Left renal pelvis (tissue), 4 donors: ENCODE measurements at places on chromosomes 6 and 20. TPM values are rescaled to one million over a fixed set of nuclear protein-coding genes. Genes with fewer than 3 reads are reported as not detected.

- DNase-seq, result no peak
Measured at GRCh38 chr6:15132167-15132566, 113.7 kb upstream of the JARID2 start.

The ZSCAN16 gene
- polyA plus RNA-seq, result 10.6 TPM

GRCh38 chr6:113208726-113209125 is 648.4 kb upstream of the MARCKS start:
- no peak for DNase-seq

The QKI gene
- 223 TPM for polyA plus RNA-seq

DNA sequence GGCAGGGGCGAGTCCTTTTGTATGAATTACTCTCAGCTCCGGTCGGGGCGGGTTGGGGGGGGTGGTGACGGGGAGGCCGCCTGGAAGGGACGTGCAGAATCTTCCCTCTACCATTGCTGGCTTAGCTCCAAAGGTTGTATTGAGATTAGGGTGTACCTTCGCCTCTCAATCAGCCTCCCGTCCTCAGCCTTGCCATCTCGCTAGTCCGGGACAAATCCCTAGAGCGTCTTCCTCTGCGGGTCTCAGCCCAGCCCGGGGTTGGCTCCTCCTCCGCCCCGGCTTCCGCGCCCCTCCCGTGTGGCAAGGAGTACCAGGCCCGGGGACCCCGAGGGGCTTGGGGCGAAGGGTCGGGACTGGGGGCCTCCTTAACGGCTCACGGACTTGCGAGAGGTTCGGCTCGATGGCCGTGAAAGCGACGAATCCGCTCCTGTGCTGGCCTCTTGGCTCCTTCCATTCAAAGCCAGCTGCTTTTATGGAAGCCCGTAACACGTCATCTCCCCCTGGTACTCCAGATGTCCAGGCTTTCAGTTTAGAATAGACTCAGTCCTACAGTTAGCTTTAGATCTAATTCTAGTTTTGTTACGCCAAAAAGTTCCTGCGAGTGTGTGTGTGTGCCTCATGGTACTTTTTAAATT is 636 bp upstream of the EEF1A1 start:
- DNase-seq, result no peak

DNA sequence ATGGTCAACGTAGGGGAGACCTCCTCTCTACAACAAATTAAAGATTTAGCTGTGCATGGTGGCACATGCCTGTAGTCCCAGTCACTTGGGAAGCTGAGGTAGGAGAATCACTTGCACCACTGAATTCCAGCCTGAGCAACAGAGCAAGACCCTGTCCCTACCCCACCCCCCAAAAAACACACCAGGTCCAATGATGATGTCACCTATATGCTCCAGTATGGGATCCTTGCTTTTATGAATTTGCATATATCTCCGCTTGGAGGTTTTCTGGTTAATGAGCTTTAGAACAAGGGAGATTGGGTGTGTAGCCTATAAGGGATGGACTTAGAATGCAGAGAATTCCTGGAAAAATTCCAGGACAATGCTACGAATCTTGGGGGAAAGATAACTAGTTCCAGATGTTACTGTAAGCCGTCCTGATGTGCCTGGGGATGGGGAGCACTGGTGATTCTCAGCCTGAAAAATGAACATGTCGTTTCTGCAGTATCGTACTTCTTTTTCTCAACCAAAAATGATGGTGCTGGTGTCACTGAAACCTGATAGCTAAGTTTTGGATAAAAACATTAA is 61.1 kb downstream of the ZBTB2 start:
- DNase-seq, result no peak

DNA sequence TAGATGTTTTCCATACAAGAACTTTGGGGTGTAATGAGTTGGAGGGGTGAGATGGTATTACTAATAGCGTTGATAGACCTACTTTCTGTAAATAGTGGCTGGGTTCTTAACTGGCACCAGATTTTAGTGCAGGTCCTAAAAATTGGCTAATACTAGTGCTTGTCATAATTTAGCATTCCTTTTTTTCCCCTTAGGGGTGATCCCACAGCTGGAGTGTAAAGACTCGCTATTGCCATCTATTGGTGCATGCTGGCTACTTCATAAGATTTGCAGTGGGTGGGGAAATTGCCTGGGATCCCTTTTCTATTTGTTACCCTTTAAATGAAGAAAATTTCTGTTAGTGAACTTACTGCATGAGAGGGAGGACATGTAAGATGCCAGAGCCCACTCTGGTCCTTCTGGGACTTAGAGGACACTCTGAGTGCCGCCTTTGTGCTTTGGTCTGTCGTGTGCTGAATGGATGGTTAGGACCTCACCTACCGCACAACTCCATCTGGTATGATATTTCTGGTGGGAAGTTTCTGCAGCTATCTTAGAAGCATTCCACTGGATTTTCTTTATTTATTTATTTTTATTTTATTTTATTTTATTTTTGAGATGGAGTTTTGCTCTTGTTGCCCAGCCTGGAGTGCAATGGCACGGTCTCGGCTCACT is 195.5 kb downstream of the JARID2 start:
- no peak for DNase-seq

The ZNF165 gene
- 4.4 TPM for polyA plus RNA-seq
